NCI-H1105 (cell line): ENCODE measurements at places on chromosomes 11 and 22.

DNA sequence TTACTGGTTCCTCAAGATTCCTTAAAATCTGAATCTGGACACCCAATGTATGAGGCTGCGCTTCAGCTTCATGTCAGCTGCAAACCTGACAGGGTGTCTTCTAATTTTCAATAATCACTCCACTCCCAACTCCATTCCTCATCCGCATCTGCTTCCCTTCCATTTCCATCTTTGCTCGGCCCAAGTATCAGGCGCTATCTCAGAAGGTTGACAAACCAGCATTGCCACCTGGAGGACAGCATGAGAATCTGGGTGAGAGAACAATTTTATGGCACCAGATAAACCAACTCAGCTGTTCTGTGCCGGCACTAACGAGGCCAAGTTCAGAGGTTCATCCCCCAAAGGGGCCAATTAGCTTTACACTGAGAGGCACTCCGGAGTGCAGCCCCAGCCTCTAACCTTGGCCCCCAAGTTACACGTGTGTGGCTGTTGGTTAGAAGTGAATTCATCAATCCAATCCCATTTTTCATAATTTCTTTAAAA is 79.1 kb upstream of the LMO2 start:
- peak; percentile 70 for DNase-seq

DNA sequence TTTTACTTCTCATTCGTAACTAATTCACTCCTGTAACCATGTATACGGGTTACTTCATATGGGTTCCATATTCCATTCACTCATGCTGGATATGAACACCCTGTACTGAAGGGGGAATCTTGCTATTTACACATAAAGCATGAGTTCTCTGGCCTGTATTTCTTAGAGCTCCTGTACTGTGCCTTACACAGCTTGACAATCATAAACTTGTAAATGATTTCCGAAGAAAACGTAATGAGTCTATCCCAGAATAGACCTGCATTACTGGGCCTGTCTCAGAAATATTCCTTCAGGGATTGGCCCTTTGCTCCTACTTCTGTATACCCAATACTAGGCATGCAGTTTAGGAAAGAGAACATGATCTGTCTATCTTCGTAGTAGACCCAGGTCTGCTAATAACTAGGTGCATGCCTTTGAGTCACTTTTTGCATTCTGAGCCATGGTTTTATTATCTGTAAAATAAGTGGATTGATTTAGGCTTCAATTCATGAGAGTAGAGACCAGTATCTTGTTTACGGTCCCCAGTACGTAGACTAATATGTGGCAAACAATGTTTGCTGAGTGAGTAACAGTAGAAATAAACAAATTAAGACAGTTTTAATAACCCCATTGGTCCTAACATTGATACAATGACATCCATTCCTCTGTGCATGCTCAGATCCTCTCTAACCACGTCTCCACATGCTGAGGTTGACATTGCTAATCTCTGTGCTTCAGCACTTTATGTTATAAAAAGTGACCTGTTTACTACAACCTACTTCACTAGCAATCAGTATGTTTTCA is 1.2 kb downstream of the CCDC34 start:
- no peak for DNase-seq

GRCh38 chr11:69636512-69637197 is 4.3 kb upstream of the CCND1 start:
- DNase-seq: no peak

- peak; percentile 94 for DNase-seq
These were observed 230.4 kb downstream of the ST3GAL4 start for GRCh38 chr11:126585774-126586491.

DNA sequence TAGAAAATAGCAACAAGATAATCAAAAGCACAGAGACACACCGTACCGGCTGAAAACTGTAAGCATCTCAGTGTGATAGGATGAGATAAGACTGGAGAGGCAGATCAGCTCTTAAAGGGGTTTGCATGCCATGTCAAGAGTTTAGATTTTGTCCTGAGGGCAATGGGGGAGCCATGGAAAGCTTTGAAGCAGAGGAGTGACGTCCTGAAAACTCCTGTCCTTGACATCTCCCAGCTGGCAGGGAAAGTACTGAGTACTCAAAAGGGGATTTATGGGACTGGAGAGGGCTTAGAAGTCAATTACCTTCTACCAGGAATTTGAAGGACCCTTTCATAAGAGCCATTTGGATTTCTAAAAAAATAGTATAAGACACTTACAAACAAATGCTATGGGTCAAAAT is 420.5 kb upstream of the NARS2 start:
- no peak for DNase-seq

- DNase-seq: no peak
These were observed 134.6 kb downstream of the CHST1 start for GRCh38 chr11:45530776-45531175.

- no peak for DNase-seq
These were observed 190.2 kb downstream of the SWAP70 start for GRCh38 chr11:9853929-9854552.

DNA sequence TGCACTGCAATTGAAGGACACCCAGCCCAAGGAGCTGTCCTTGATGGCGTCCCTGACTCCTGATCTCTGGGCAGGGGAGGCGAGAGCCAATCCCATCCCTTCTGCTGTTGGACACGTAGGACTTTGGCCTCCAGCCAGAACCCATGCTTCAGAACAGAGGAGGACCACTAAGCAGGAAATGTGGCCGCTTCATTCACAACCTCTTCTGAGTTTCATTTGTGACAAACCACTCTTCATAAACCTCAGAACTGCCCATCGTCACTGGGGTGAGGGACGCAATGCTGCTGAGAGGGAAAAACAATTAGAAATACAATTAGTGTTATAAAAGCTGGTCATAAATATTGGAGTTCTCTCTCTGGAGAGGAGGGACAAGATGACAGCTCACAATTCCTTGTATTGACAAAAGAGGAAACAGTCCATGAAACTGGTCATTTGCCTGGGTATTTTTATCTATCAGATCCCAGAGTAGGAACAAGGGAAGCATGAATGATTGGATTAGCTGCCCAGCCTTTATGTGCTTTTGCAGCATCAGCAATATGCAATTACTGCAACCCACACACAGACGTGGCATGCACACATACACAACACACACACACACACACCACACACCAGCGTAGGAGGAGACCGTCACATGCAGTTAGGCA is 216.5 kb upstream of the CADM1 start:
- no peak for DNase-seq

GRCh38 chr22:45612451-45612901 is 59.2 kb upstream of the ATXN10 start:
- DNase-seq: no peak

- DNase-seq: no peak
These were observed 31.9 kb downstream of the ATG13 start for GRCh38 chr11:46649180-46649738.

DNA sequence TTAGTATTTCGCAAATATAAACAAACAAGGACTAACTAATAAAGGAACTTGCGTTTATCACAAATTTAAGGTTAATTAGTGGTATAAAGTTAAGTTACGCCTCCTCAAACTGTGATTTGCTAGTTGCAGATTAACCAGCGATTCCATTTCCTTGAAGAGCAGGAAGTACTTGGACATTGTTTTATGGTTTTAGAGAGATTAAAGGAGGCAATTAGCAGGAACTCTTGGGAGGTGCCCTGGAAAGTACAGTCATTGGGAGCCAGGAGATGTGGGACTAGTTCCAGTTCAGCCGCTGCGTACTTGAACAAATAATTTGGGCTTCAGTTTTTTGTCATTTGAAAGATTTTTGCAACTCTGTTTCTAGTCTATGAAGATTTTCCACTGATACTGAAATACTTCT is 3.3 kb downstream of the FAM118B start:
- DNase-seq: no peak

- peak; percentile 13 for DNase-seq
These were observed at the start of gene CELSR1 for GRCh38 chr22:46537225-46537945. CELSR1 (minus strand) TSS chr22:46537620; CDS start chr22:46537170, 450 bp downstream.

DNA sequence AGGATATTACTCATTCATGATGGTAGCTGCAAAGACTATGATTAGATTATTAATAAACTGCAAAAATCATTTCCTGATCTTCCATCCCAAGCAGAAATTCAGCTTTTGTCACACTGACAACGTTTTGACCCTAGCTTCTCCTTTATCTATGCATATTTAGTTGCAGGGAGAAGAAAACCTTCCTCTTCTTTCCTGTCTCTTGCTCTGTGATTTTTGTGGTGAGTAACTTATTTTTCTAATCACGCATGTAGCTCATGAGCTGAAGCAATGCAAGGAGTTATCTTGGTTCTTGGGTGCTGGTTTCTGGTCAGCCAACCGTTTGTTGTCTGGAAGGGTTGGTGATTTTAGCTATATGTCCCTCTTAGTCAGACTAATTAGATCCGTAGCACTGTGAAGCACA is 56.4 kb downstream of the FDX1 start:
- DNase-seq: no peak
